NCI-H1105 (cell line): ENCODE measurements at places on chromosomes 5 and 9.

GRCh38 chr5:41869151-41869723, 988 bp downstream of the OXCT1 start:
- no peak for DNase-seq

DNA sequence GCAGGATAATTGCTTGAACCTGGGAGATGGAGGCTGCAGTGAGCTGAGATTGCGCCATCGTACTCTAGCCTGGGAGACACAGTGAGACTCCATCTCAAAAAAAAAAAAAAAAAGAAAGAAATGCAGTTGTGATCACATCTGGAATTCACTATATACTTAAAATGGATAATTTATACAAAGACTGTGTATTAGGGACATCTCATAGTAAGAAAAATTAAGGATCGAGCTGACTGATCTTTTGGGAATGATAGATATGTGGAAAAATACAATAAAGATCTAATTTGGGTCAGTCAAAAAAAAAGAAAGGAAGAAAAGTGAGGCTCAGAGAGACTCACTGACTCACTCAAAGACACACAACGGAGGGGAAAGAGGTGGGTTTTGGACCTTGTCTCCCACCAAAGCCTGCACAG, 73.2 kb upstream of the STXBP1 start:
- DNase-seq = no peak

DNA sequence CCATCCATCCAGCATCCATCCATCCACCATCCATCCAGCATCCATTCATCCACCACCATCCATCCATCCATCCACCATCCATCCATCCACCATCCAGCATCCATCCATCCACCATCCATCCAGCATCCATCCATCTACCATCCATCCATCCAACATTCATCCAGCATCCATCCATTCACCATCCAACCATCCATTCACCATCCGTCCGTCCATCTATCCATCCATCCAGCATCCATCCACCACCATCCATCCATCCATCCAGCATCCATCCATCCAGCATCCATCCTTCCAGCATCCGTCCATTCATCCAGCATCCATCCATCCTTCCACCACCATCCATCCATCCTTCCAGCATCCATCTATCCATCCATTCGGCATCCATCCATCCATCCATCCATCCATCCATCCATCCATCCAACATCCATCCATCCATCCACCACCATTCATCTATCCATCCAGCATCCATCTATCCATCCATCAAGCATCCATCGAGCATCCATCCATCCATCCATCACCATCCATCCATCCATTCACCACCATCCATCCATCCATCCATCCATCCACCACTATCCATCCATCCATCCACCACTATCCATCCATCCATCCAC, 32.4 kb upstream of the WDR5 start:
- no peak for DNase-seq

GRCh38 chr5:68459093-68459809, 243.7 kb downstream of the PIK3R1 start:
- DNase-seq = no peak

DNA sequence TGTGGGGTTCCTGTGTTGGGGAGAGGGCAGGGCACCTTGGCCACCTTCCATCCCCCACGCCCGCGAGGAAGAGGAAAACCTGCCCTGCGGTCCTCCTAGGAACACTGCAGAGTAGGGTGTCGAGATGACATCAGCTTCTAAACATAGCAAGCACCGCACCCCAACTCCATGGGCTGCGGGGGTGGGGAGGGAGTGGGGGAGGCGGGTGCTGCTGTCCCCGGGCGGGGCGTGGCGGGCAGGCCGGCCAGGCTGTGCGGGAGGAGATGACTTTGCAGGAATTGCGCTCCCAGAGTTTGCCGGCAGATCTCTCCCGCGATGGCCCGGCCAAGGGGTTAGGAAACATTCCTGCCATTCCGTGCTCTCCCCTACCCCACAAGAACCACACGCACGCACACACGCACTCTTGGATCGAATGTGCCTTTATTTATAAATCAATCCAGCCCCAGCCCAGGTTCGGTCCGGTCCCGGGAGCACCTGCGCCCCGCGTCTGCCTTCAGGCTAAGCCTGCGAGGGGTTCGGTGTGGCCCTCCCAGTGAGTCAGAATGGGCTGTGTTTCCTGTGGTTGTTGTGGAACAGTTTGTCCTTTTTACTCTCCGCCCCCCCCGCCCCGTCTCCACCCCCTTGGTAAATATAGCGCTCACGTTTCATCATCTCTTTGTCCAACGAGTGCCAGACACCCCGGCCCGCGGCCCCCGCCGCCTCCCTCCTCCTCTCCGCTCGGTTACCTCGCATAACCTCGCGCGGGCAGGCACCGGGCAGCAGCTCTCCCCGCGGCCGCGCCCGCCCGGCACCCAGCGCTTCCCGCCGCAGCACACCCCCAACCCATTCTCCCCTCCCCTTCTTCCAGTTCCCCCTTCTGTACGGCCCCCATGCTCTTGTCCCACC, 5.3 kb upstream of the KLF9 start:
- DNase-seq = peak; percentile 71

GRCh38 chr5:169070413-169070812, 230.5 kb downstream of the SLIT3 start:
- DNase-seq = no peak

GRCh38 chr5:109034306-109034705, 286.6 kb downstream of the FER start:
- DNase-seq = no peak
